ENCODE measurements at places on chromosomes 4 and X.

DNA sequence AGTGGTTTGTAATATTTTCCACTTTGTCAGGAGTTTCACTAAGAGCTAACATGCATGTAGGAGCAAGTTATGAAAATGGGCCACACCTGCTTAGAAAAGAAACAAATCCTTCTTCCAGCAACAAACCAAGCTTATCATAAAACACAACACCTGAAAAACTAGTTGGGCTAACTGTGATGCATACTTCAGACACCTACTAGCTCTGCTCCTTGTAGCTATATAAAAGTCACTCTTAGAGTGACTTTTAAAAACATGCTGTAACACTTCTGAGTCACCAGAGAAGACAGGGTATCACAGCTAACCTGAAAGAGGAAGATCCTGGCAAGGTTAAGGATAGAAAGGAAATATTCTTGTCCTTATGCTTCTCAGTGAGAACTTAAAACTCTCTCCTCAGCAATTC is 3.6 kb upstream of the SLAIN2 start:
- DNase-seq: no peak

DNA sequence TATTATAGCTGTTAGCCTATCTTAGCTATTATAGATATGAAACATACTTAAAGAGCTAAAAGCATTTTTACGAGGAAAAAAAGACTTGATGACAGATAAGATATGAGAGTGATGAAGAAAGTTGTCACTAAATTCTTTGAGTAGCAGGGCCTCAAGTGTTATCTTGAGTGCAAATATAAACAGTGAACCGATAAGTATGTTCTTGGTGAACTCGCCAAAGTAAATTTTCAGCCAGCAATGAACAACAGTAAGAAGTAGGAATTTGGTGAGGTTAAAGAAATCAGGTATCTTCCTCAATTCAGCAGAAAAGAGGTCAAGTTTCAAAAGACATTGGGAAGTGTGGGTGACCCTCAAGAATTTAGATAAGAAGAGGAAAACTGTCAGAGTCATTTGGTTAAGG is 471.8 kb upstream of the FTHL17 start:
- no peak for DNase-seq

- no peak for DNase-seq
Observed at GRCh38 chr4:113943863-113944262, 35.6 kb downstream of the ARSJ start.

DNA sequence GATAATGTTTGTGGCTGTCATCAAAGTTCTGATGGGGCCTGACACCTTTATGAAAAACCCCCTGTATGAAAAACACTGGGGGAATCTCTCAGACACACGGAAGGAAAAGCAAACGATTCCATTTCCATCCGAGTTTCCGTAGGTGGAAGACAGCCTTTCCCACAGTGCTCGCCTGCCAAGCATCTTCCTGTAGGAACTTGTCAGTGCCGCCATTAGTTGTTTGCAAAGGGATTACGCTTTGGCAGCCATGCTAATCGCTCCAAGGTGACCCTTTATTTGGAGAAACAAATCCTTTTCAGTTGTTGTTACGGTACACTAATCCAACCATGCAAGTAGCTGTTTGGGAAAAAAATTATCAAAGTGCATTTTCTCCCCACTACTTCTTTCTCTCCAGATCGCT is 44.4 kb upstream of the STOX2 start:
- DNase-seq: peak; percentile 60

DNA sequence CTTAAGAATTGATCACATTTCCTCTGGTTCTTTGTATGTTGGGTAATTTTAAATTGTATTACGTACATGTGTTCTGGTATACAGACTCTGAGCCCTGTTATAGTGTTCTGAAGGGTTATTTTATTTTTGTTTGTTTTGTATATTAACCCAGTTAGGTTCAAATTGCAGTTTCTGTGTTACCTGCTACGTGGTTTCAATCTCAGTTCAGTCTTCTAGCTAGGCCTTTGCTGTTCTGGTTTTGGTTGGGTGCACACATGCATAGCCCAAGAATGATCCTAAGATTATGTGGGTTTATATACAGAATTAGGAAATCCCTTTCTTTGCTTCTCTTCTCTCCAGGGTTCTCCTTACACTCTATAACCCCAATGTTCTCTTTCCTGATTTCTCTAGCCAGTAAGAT is 161.0 kb downstream of the PPP1R2C start:
- no peak for DNase-seq
